ENCODE measurements at places on chromosomes 7 and 10.

GRCh38 chr10:62430881-62431280, 56.7 kb downstream of the ZNF365 start:
- DNase-seq: no peak

GRCh38 chr7:41955451-41955850, 252.6 kb upstream of the INHBA start:
- no peak for DNase-seq

GRCh38 chr7:4523219-4523618, 158.9 kb upstream of the FOXK1 start:
- DNase-seq: no peak

DNA sequence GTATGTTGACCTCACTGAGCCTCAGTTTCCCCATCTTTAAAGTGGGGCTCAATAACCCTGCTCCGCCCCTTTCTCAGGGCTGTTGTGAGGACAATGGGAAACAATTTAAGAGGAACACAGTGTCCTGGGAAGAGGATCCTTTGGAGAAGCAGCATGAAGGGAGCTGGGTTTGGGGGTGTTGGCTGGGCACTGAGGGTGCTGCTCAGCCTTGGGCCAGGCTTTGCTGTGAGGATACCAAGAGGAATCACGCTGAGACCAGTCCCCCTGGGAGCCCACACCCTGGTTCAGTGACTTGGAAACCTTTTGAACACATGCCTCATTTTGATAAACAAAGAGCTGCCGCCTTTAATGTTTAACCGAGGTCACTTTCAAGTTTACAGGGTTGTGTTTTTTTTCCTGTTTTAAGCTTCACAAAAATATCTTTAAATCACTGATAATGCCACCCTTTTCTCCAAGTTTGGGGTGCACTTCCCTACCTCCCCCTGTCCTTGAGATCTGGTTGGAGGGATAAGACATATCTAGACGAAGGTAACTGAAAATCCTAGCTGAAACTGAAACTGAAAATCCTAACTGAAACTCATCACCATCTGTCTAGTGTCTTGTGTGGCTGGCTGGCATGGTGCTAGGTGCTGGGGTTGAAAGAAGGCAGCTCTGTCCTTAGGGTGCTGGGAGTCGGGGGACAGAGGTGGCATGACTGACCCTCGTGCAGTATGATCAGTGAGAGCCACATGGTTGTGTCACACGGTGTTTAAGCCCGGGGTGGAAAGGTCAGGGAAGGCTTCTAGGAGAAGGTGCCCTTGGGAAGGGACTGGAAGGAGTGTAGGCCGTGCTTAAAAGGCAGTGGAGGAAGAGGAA, 27.7 kb downstream of the ZNF775 start:
- DNase-seq: peak; percentile 65

- DNase-seq: peak; percentile 52
Observed at GRCh38 chr7:111735661-111736551, 173.6 kb upstream of the IMMP2L start.

DNA sequence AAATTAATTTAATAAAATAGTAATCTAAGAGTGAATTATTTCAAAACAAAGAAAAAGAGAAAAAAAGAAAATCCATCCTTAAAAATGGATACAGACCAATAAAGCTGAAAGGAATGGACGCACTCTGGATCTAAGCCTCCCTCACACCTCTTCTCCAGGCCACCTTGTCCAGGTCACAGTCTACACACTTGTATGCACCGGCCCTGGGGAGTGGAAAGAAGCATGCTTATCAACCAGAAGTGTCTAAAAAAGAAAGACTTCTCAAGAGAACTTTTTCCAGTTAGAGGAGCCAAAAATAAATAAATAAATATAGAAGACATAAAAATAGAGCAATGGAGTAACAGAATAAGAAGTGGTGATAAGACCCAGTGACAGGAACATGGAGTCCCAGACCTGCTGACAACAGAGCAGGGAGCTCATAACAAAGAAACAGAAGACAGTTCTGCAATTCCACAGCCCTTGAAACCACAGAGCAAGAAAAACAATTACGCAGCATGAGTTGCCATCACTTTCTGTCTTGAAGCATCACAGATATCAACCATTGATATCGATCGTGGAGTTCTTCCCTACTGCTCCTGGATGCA, 311.7 kb upstream of the NFE2L3 start:
- DNase-seq: no peak

DNA sequence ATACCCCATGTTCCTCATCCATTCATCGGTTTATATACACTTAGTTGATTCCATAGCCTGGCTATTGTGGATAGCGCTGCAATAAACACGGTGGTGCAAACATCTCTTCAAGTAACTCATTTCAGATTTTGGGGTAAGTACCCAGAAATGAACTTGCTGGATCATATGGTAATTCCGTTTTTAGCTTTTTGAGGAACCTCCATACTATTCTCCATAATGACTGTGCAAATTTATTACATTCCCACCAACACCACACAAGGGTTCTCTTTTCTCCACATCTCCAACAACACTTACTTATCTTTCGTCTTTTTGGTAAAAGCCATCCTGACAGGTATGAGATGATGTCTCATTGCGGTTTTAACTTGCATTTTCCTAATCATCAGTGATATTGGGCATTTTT, 3.7 kb downstream of the NPFFR1 start:
- no peak for DNase-seq

DNA sequence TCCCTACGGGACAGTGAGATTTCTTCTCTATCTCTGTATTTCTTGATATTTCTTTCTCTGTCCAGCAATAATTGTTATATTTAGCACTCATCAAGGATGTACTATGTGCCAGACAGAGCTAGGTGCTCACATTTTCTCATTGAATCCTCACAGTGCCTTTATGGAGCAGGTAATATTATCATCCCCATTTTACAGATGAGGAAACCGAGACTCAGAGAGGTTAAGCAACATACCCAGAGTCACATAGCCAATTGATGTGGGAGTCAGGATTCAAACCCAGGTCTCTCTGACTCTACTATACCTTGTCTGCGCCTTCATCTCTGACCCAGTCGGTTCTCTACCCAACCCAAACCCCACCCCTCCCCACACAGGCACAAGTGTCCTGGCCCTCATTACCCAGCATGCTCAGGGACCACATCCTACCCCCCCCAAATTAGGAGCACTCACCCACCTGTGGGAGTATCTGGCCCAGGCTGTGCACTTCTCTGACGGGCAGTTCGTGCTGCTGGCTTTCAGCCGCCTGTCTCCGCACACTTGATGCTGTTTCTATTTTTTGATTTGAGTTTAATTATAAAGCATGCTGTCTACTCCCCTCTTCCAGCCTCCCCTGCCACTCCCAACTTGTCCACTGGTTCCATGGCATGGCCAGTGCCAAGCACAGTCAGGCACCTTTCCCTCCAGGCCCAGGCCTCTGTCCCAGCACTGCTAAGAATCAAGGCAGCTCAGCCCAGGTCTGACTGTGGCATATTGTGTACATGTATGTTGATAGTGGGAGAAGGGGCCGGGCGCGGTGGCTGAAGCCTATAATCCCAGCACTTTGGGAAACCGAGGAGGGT, 9.8 kb upstream of the SAMD8 start:
- no peak for DNase-seq

DNA sequence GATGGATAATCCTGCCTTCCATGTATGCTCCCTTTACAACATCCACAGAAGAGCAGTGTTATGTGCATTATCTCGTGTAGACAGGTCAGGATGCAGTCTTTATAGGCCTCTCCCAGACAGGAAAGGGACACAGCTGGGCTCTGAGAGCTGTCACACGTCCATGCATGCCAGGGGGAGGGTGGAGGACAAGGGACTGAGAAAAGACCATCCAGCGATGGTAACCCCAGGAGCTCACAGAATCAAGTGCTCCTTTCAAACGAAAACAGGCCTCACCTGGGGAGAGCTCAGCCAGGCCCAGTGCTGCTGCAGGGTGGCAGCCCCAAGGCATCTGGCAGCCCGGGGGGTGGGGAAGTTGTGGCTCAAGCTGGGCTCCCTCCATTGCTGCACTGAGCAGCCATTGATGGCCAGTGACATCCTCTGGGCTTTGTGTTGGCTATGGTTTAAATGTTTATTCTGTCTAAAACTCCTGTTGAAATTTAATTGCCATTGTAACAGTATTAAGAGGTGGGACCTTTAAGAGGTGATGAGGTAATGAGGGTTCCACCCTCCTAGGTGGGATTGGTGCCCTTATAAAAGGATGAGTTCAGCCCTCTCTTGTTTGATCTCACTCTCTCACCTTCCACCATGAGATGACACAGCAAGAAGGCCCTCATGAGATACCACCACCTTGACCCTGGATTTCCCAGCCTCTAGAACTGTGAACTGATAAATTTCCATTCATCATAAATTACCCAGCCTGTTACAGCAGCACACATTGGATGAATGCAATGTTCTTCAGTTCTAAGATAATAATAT, 15.7 kb downstream of the JCAD start:
- DNase-seq: no peak

GRCh38 chr10:63157845-63158624, 24.9 kb downstream of the NRBF2 start:
- peak; percentile 63 for DNase-seq

GRCh38 chr7:32957326-32958045, at the start of gene FKBP9:
FKBP9 (plus strand) TSS chr7:32957440; CDS start chr7:32957574, 134 bp downstream.
- no peak for DNase-seq

- DNase-seq: peak; percentile 52
Observed at GRCh38 chr7:129635300-129636029, 23.9 kb downstream of the NRF1 start.

DNA sequence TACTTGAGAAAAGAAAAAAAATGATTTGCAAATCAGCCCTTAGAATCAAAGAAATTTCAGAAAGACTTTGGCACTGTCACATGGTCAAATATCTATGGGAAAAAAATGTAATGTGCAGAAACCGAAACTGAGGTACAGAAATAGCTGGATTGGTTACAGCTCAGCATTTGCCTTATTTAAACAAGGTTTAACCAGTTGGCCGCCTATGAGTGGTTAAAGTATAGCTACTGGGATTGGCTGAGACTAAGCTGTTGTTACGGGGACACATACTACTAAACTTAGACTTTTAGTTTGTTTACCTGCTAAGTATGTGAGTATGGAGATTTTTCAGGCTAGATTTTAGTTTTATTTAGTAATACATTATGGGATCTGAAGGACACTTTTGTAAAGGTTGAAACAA, 38.6 kb downstream of the SFTPD start:
- DNase-seq: no peak

GRCh38 chr10:46550076-46550790, 6.2 kb downstream of the GPRIN2 start:
- peak; percentile 11 for DNase-seq

- no peak for DNase-seq
Observed at GRCh38 chr10:113550365-113550764, 2.5 kb upstream of the HABP2 start.

DNA sequence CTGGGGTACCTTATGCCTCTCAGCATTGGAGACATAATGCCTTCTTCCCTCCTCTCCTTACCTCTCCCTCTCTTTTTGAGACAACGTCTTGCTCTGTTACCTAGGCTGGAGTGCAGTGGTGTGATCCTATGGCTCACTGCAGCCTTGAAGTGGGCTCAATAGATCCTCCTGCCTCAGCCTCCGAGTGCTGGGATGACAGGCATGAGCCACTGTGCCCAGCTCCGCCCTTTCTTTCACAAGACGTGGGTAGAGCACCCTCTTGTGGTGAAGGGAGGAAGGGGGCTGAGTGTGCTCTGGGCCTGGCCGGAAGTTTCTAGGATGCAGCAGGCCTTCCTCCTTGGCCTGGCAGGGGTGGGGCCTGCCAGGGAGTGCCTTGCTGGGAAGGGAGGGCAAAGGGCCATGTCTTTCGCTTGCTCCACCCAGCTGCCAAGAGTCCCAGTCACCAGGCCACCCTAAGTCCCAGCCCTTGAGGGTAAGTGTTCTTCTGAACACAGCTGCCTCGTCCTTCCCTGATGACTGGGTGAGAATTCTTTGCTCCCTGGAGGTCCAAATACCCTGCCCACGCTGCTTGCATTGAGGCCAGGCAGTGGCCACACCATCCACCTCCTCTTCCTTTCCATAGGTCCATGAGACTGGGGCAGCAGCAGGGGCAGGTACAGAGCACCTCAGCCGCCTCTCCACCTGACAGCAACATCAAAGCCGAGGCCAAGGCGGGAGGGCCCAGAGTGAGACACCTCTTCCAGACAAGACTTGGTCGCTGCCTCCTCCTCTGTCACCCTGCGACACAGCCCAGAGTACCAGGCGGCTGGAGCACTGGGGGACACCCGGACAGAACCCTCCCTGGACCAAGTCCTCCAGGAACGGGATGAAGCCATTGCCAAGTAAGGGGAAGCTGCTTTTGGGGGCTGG, 3.7 kb downstream of the ABHD11 start:
- peak; percentile 68 for DNase-seq

GRCh38 chr10:4846775-4847174, 20.8 kb downstream of the AKR1E2 start:
- DNase-seq: no peak

- DNase-seq: no peak
Observed at GRCh38 chr10:5522913-5523560, 1.7 kb upstream of the CALML3 start.

DNA sequence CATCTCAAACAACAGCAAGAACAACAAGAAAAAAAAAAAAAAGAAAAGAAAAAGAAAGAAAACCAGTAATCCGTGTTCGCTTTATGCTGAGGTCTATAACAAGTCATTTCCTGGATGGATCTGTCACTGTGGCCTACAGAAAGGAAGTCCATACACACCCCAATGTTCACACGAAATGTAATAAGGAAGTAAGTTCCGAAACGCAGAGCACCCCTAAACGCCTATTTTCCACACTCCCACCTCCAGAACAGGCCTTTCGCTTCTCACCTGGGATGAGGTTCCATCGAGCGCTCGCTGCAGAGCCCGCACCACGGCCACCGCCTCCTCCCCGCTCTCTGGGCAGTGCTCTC, 735 bp downstream of the ZNF394 start:
- DNase-seq: peak; percentile 18

- no peak for DNase-seq
Observed at GRCh38 chr10:77027576-77027975, 610.0 kb downstream of the KCNMA1 start.

- no peak for DNase-seq
Observed at GRCh38 chr10:130929422-130930325, 381.8 kb downstream of the TCERG1L start.

DNA sequence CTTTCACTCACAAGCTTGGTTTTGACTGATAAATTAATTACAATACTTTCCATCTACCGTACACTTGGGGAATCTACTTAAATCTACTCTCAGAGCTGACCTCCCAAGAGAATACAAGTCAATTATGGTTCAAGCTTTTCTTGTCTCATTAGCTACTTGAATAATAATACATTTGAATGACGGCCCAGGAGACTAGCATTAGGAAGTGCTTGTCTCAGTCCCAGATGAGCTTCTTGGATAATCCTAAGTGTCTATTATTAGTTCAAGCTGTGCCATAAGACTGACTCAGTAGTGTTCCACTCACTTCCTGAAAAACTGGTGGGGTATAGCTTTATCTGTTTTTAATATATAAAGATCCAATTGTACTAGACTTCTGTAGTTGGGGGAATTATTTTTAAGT, 100.2 kb downstream of the GNAT3 start:
- DNase-seq: no peak

GRCh38 chr7:103140061-103140460, 8.8 kb downstream of the NAPEPLD start:
- no peak for DNase-seq

DNA sequence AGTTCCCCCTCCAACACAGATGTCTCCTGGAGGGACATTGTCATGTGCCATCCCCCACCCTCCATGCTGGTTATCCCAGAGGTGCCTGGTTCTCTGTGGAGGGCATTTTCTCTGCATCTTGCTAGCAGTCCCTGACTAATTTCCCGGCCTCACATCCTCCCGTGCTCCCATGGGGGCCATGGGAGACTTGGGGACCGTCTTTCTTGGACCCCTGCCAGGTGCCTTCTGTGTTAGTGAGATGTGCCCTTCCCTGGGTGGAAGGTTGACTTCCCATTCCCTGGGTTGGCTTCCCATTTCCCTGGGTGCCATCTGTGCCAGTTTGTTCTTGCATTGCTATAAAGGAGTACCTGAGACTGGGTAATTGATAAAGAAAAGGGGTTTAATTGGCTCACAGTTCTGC, 22.5 kb upstream of the GNA12 start:
- DNase-seq: no peak
